Thoracic aorta (tissue), 2 donors: ENCODE measurements at places on chromosomes 11 and 22. TPM values are rescaled to one million over a fixed set of nuclear protein-coding genes. Genes with fewer than 3 reads are reported as not detected.

Gene PKP3
- 2.0 TPM for total RNA-seq

Gene TTC36
- total RNA-seq = 1.5 TPM

Gene CD3G
- total RNA-seq = 0.27 TPM

Gene IGF2
- 31.7 TPM for total RNA-seq

Gene CD59
- 529 TPM for total RNA-seq

Gene IFTAP
- 41.0 TPM for total RNA-seq

Gene RIC3
- 17.7 TPM for total RNA-seq

Gene PPFIBP2
- total RNA-seq = 48.9 TPM

Gene TBX10
- total RNA-seq = not detected

Gene CCDC116
- not detected for total RNA-seq

Gene C11orf16
- total RNA-seq = not detected

Gene ABCC8
- 13.9 TPM for total RNA-seq

Gene TMPRSS4
- total RNA-seq = 2.2 TPM

Gene SLC25A18
- total RNA-seq = not detected

Gene COX8A
- 178 TPM for total RNA-seq

Gene MTCH2
- 47.8 TPM for total RNA-seq
